ENCODE measurements at places on chromosomes 11 and 22.

GRCh38 chr11:33259869-33260268 lies 2.7 kb downstream of the HIPK3 start:
- DNase-seq, result no peak

DNA sequence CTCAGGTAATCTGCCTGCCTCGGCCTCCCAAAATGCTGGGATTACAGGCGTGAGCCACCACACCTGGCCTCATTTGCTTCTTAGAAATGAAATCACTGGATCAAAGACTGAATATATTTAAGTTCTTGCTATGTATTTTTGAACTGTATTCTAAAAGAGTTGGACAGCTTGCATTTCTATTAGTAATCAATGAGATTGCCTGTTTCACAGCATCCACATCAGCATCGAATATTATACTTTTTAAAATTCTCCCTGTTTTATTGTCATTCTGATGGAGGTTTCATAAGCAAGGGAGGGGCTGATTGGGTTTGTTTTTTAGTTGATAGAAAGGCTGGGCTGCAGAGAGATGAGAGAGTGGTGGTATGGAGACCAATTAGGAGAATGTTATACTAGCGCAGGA lies 68.7 kb upstream of the CREB3L1 start:
- no peak for DNase-seq

GRCh38 chr11:73971175-73971719 lies 11.4 kb downstream of the UCP2 start:
- DNase-seq, result peak; percentile 54

DNA sequence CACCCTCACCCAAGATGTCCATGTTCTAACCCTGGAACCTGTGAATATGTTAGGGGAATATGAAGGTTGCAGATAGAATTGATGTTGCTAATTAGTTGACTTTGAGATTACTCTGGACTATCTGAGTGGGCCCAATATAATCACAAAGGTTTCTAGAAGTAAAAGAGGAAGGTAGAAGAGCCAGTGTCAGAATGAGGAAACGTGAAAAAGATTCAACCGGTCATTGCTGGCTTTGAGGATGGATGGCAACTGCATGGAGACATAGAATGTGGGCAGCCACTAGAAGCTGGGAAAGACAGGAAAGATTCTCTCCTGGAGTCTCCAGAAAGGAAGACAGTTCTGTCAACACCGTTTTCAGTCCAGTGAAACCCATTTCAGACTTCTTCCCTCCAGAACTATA lies 86.6 kb downstream of the CLPB start:
- no peak for DNase-seq

GRCh38 chr22:20146777-20147176 lies 4.1 kb downstream of the CCDC188 start:
- DNase-seq, result no peak
